ENCODE measurements at places on chromosomes 2 and 18.

DNA sequence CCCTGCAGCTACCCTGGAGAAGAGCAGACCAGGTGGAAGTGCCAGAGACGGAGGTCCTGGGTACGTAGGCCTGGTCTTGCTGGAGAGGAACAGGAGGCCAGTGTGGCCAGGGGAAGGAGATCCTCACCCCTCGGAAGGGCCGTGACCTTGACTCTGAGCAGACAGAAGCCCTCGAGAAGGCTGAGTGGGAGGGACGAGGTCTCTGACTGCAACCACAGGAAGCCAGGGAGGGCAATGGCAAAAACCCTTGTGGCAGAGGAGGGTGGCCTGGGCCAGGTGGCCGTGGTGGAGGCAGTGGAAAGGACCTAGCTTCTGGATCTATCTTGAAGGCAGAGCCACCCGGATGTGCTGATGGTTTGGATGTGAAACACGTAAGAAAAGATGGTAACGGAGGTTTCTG lies 28.1 kb downstream of the THAP4 start:
- no peak for DNase-seq

- DNase-seq: no peak
These were observed 7.8 kb upstream of the NPAS2 start for GRCh38 chr2:100812116-100812515.

DNA sequence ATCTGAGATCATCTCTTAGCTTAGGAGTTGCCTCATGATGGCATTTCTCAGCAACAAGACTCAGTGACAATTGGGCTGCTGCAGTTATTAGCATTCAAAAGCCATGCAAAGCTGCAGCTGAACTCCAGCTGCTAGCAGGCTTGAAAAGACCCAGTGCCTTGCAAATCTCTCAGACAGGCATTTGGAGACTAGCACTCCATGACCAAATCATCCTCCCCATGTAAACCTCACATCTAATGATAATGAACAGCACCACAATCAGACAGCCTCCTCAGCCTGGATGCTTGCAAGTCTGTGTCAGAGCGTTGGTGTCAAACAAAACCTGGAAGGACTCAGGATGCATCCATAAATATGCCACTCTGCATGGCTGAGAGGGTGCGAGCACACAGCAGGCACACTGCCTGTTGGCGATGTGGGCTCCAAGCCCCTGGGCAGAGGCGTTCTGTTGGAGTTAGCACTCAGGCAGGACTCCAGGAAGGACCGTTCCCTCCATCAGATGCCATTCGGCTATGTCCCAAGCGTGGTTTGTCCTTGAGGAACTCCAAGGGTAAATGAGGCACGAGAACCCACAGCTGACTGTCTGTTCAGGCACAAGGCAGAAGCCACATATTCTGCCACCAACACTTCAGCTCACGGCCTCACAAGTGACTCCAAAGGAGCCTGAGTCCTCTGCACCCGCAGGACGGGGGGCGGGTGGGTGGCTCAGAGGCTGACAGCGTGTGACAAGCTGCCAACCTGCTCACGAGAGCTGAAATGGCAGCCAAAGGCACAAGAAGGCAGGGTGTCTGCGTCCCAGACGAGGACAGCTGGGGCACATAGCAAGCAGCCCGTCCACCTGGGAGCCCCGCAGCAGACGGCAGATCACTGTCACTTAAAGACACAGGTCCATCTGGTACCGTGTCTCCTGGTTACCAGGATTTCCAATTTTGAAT lies 183.8 kb downstream of the MYT1L start:
- peak; percentile 28 for DNase-seq

GRCh38 chr18:78730546-78730945 lies 249.1 kb upstream of the SALL3 start:
- no peak for DNase-seq

DNA sequence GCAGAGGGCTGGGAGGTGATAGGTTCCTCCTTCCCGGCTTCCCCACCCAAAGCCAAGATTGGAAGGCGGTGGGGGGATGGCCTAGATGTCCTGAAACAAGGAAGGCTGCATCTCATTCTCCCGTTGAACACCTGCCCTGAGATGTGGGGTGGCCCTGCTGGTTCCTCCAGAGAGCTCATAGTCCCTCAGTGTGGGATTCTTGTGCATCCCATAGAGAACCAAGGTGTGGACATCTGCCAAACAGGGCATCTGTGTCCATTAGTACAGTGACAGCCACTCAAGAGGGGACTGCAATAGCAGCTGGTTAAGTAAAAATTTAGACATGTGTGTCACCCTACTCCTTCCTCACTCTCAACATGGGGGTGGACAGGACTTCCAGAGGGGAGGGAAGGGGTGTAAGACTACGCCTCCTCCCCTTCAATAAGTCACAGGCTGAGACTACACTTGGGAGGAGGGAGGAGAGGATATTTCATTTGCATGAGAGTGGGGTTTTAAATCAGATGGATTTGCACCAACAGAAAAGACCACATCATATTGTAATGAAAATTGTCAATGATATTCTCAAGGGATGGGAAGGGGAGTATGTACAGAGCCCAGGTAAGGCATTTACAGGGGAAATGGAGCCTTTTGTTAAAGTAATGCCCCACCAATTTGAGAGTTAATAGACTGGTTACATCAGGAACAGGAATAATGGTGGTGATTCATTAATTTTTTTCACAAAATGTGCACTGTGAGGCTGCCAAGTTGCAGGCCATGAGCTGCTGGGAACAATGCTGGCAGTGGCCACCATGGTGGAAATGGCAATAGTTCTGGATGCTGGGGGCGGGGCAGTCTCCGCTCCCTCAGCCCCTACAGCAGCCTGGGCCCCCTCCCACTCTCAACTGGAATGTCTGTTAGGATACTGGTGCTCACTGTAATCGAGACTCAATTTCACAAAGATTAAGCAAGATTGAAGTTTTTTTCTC lies 80.6 kb downstream of the TEX51 start:
- DNase-seq: no peak

- DNase-seq: no peak
These were observed 400.0 kb downstream of the ARHGAP15 start for GRCh38 chr2:143529118-143529720.

DNA sequence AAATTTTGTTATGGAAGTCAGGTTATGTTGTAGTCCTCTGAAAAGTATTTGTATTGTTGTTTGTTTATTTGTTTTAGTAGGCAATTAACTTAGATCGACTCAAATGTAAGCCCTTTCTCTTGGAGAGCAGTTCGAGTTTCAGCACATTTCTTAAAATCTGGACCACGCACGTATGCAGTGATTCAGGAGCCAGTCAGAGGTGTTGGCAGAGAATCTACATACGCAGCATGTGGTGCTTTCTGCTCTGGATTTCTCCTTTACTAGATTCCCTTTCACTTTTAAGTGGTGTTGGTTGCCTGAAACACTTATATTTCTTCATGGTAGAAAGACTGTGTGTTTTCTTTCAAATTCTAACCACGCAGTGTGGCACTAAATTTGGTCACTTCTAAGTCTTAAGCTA lies 773.9 kb upstream of the LRATD1 start:
- no peak for DNase-seq

DNA sequence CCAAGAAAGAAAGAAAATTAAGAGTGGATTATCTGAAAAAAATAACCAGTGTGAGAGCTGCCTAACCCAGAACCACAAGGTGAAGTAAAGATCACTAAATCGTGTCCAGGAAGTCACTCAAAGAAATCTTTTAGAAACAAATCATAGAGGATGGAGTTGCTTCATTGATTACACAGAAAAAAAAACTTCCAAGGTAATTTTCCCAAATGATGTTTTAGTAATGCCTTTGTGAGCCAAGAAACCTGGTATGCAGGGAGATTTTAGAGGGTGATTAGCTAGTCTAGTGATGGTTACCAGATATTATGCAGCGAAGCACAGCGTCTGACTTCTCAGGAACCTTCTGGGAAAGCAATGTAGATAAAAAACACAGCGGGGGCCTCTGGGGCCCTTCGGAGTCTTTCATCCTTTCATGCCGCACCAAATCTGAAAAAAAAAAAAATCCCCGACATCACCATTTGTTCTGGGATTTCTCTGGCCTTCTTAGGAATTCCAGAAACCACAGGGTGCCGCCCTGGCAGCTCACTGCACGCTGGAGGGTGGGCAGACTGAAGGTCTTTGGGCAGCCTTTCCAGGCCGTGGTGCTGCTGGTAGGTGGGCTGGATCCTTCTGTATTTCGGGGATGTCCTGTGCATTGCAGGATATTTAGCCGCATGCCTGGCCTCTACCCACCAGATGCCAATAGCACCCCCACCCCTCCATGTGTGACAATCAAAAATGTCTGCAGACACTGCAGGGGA lies 17.3 kb downstream of the ALPK2 start:
- peak; percentile 88 for DNase-seq

DNA sequence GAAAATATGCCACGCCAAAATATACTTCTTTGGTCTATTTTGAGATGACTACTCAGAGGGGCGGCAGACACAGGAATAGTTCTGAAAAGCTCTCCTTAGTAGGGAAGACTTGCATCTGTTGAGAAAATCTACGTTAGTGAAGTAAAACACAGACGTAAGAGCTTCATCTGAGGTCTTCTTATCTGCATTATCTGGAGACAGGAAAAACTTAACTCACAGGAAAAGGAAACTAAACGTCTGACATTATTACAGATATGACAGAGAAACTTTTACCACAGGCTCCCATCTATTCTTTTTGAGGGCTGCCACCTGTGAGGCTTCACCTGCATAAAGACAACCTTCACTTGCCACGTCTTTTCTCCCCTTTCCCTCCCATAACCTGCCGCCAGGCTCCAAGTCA lies 1295.7 kb downstream of the LRP1B start:
- no peak for DNase-seq

DNA sequence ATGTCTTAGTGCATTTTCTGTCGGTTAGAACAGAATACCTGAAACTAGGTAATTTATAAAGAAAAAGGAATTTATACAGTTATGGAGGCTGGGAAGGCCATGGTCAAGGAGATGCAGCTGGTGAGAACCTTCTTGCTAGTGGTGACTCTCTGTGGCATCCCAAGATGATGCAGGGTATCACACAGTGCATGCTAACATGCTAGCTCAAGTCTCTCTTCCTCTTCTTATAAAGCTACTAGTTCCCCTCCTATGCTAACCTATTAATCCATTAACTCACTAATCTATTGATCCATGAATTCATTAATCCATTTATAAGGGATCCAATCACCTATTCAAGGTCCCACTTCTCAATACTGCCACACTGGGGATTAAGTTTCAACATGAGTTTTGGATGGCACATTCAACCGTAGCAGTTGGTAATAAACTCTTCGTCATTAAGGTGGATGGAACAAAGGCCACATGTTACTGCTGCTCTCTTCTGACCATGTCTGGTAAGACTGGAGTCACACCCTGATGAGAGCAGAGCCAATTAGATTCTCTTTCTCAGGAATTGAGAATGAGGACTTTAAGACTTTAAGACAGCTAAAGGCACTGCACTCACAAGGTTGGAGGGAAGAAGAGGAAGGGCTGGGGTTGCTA lies 211.6 kb upstream of the SMAD7 start:
- DNase-seq: no peak

GRCh38 chr18:50320719-50321118 lies 33.2 kb upstream of the CXXC1 start:
- no peak for DNase-seq

GRCh38 chr2:43748333-43748732 lies 25.5 kb upstream of the DYNC2LI1 start:
- no peak for DNase-seq

GRCh38 chr2:130920415-130921163 lies 83.9 kb downstream of the ARHGEF4 start:
- peak; percentile 93 for DNase-seq

- DNase-seq: no peak
These were observed 142.2 kb downstream of the ESCO1 start for GRCh38 chr18:21458310-21458709.

DNA sequence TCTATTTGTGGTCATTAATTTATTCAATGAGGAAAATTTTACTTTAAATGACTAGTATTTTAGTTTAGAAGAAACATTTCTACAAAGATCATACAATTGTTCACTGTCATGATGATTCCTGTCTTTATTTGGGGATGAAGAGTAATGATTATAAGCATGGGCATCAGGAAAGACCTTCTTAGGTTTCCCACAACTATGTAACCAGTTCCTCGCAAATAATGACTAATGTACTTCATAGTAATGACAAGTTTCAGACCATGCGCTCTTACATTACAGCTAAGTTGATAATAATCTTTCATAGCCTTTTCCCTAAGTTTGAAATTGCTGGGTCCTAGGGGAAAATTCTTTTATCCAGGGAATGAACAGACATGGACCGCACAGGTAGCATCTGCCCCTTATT lies 90.5 kb downstream of the MYO5B start:
- no peak for DNase-seq

DNA sequence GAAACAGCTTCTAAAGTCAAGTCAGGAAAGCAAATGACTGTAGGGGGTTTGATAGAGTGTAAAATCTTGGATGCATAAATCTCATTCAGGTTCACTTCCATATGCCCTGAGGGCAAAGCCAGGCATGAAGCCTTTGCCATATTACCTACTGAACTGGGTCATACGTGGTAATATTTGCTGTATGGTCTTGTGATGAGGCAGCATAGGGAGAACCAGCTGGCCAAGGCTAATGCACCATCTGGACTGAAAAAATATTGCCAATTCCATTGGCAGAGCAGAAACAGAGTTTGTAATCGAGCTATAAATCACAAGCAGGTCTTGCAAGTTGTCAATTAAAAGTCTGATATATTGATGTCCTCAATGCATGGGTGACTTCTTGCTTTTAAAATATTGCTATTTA lies 243.8 kb downstream of the ERBB4 start:
- DNase-seq: no peak

DNA sequence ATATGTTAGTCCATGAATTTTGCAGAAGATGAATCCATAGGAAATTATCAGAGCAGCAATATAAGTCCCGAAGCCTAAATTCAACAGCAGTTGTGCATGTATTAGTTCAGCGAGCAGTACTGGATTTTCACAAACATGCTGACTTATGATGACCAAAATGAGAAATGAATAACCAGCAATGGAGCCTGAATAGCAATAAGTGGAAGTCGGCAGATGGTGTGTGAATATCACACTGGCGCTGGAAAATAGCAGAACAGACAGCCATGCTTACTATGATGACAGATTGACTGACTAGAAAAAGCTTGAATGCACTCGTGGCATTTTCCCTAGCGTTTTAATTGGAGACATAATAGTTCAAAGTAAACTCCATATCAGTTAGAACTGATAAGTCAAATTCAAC lies 1114.5 kb downstream of the DSC3 start:
- DNase-seq: no peak

- DNase-seq: peak; percentile 64
These were observed 98.7 kb downstream of the ACVR1 start for GRCh38 chr2:157777427-157777826.

GRCh38 chr2:73994178-73994831 lies 9.6 kb downstream of the TET3 start:
- no peak for DNase-seq

- peak; percentile 79 for DNase-seq
These were observed 65.8 kb upstream of the EML6 start for GRCh38 chr2:54657664-54658083.
